ENCODE measurements at places on chromosomes 11 and 22. TPM values are rescaled to one million over a fixed set of nuclear protein-coding genes. Genes with fewer than 3 reads are reported as not detected.

DNA sequence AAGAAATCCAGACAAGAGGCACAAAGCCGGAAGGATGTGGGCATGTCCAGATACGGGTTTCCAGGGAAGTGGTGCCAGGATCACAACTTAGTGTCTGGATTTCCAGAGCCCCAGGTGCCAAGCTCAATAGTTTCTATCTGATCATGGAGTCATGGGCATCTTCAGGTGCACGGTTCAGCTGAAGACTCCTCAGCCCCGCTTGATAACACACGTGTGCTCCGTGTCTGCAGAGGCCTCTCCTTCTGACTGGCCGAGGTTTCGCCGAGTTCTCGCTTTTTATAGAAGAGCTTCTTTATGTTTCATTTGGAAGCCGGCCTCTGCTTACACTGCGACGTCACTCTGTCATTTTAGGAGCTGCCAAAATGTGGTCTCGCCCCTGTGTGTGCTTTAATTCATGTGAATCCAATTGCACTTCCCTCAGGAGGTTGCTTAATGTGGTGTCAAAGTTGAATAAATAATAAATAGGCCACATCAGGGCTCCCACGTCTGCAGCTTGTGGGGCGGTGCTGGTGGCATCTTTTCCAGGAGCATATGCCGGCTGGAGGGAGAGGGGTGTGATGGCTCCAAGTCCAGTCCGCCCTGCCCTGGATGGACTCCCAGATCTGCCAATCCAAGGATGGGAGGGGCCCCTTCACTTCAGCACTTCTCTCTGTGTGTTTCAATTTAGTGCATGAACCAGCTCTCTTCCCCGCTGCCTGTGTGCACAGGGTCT is 1410.8 kb downstream of the TBC1D22A start:
- H3K27ac ChIP-seq: no peak overlapping the region
- no peaks in the 10 kb centered on the region for H3K4me1 ChIP-seq
- no peaks in the 10 kb centered on the region for H3K27me3 ChIP-seq

- no peaks in the 10 kb centered on the region for H3K4me1 ChIP-seq
- no peak for DNase-seq
- H3K27ac ChIP-seq: no peak overlapping the region
- no peaks in the 10 kb centered on the region for H3K36me3 ChIP-seq
- no peak overlapping the region for H3K4me3 ChIP-seq
- no peaks in the 10 kb centered on the region for H3K27me3 ChIP-seq
Measured at GRCh38 chr11:125481531-125481930, 14.5 kb downstream of the FEZ1 start.

DNA sequence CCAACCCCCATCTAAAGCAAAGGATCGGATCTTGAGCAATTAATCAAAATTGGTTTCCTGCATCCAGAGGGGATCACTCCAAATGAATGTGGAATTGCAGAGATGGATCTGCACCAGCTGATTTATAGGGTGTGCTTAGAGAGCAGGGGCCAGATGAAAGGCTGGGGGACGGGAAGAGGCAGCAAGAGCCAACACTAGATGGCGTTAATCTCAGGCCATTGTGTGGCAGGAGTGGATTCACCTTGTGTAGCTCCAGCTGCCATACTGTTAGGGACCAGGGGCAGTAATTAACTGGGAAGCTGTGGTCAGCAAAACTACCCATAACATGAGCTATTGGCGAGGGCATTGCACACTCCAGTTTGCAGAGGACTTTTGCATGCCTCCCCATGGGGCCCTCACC is 35.6 kb downstream of the SERPINH1 start:
- no peaks in the 10 kb centered on the region for H3K27me3 ChIP-seq
- H3K4me3 ChIP-seq: no peak overlapping the region
- H3K27ac ChIP-seq: no peak overlapping the region

DNA sequence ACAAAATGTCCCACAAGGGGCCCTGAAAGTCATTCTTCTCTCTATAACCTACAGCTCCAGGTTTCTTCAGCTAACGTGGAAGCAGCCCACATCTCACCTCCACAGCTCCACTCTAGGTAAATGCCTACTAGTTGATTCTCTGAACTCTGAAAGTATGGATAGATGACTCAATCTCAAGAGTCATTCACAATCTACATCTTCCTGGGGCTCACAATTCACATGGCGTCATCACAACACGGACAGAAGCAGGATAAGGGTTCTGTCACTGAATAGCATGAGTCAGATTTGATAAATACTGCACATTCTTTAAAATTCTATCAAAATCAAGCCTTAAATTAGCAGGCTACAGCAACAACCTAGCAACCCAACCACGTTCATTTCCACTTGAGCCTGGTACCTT is 96.3 kb downstream of the PLEKHA7 start:
- H3K36me3 ChIP-seq: no peaks in the 10 kb centered on the region
- DNase-seq: no peak

Gene CARD18
- polyA plus RNA-seq: not detected

GRCh38 chr11:45335434-45335833 is 49.3 kb upstream of the SYT13 start:
- no peaks in the 10 kb centered on the region for H3K36me3 ChIP-seq
- no peak for DNase-seq
- H3K4me1 ChIP-seq: peaks cover 9% of the 10 kb centered on the region
- H3K27ac ChIP-seq: no peak overlapping the region
- H3K27me3 ChIP-seq: no peaks in the 10 kb centered on the region

Gene APOL1
- polyA plus RNA-seq: 6.0 TPM

GRCh38 chr11:57210781-57211180 is 26.3 kb downstream of the APLNR start:
- H3K4me1 ChIP-seq: no peaks in the 10 kb centered on the region
- no peaks in the 10 kb centered on the region for H3K36me3 ChIP-seq
- H3K27ac ChIP-seq: no peak overlapping the region
- H3K27me3 ChIP-seq: no peaks in the 10 kb centered on the region
- no peak overlapping the region for H3K4me3 ChIP-seq
- no peak for DNase-seq

Gene C22orf15
- polyA plus RNA-seq: not detected

All from psoas muscle (tissue), 8 donors.